ENCODE measurements at places on chromosomes 13 and 19. TPM values are rescaled to one million over a fixed set of nuclear protein-coding genes. Genes with fewer than 3 reads are reported as not detected.

CASP14 gene
- total RNA-seq: not detected

RXFP2 gene
- not detected for total RNA-seq

GRCh38 chr13:113139577-113139976, 17.0 kb downstream of the F10 start:
- no peak overlapping the region for H3K27ac ChIP-seq
- H3K27me3 ChIP-seq: no peaks in the 10 kb centered on the region
- DNase-seq: no peak
- H3K4me1 ChIP-seq: 0 out of 2 replicates have a peak, but pooled peaks cover 4% of the 10 kb centered on the region
- no peak overlapping the region for H3K4me3 ChIP-seq
- peaks cover 2% of the 10 kb centered on the region for H3K36me3 ChIP-seq

DNA sequence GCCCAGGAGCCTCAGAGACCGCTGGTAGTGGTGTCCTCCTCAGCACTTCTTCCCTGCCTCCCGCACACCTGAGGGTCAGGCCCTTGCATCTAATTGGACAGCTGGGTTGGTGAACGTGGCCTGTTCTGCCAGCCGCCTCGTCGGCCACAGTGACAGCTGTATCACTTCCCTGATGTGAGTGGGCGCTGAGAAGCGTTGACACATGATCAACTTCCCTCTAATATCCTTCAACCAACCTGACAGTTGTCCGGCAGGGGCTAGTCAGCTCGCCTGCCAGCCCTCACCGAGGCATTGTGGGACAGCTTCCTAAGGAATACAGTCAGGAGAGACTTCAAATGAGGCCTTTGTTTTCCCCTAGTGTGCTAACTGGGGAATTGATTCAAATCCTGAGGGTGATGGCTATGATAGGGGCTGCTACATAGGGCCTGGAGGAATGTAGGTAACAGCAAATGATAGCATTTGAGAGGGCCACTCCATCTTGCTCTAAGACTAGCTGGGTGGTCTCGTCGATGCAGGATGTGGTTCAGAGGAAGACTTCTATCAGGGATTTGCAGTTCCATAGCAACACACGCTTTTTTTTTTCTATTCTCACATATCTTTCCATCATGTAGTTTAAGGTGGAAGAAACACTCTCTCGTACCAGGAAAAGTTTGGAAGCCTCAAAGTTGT, 230.8 kb downstream of the TSHZ3 start:
- no peak overlapping the region for H3K4me3 ChIP-seq
- H3K27ac ChIP-seq: no peak overlapping the region
- H3K27me3 ChIP-seq: no peaks in the 10 kb centered on the region
- H3K4me1 ChIP-seq: no peaks in the 10 kb centered on the region
- H3K36me3 ChIP-seq: no peaks in the 10 kb centered on the region

All from Caco-2 (cell line).